Activated naive CD4-positive, alpha-beta T cell treated with Interleukin-2 at 50 U/mL for 16 hours (primary cell): ENCODE measurements at places on chromosomes 11 and 22.

DNA sequence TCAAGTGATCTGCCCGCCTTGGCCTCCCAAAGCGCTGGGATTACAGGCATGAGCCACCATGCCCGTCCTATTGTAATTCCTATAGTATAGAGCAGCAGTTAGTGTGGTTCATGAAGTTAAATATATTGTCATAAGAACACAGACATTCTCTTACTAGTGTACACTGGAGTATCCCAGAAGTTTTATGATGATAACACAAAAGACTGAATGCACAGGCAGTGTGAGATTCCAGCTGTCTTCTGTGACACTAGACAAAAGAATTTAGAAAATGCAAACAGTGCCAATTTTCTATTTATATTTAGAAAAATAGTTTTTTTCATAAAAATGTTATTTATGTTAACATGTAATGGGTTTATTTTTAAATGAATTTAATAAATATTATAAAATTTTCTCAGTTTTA, 39.4 kb upstream of the RBX1 start:
- no peak for DNase-seq

GRCh38 chr11:45045683-45046471, 95.2 kb upstream of the TP53I11 start:
- DNase-seq: peak; percentile 14

GRCh38 chr11:124329787-124330478, 9.9 kb upstream of the OR8D2 start:
- no peak for DNase-seq

- no peak for DNase-seq
Observed at GRCh38 chr22:31707519-31707918, 42.4 kb downstream of the PRR14L start.

DNA sequence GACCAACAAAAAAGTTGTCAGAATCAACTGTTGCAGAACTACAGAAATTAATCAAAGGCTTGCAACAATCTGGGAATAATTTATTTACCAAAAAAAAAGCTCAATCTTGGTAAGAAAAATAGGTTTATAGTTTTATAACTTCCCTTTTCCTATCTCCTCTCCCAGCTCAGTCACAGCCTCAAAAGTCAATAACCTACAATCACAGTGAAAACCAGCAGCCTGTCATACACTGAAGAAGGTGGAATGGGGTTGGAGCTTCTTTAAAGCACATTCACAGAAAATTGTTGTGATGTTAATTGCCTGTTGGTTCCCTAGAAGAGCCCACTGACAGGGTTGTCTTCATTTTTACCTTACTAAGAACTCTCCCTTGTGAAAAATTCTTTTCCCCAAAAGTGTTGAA, 50.7 kb upstream of the CEP126 start:
- no peak for DNase-seq
